Stimulated activated CD4-positive, alpha-beta T cell treated with anti-CD3 and anti-CD28 coated beads, TNF-alpha, amount 100 ng/mL, for 4 hours (primary cell): ENCODE measurements at places on chromosomes 16 and 17.

DNA sequence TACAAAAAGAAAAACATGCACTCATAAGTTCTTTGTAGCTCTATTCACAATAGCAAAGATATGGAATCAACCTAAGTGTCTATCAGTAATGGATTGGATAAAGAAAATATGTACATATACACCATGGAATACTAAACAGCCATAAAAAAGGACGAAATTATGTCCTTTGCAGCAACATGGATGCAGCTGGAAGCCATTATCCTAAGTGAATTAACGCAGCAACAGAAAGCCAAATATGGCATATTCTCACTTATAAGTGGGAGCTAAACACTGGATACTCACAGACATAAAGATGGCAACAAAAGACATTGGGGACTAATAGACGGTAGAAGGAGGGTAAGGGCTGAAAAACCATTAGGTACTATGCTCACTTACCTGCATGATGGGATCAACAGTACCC, 5.8 kb downstream of the CMC2 start:
- DNase-seq, result no peak

GRCh38 chr17:14605267-14605599, 304.4 kb downstream of the HS3ST3B1 start:
- DNase-seq, result no peak

DNA sequence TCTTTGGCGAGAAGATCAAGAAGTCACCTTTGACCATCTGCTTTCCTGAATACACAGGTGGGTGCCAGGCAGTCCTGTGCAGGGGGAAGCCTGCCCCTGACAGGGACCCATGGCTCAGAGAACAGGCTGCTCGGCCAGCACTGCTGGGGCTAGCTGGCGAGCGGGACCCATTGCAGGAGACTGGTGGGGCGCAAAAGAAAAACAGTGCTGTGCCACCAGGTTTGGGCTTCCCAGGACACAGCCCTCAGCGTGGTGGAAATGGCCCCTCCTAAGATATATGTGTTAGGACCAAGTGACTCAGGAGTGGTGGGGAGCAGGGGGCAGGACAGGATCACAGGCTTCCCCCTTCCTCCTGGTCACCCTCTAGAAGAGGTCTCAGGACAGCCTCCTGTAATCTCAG, 73.9 kb downstream of the AMFR start:
- DNase-seq, result no peak

GRCh38 chr17:41140360-41141131, at the start of gene KRTAP4-6:
Gene KRTAP4-6 (minus strand): TSS chr17:41140544. CDS start chr17:41140487, 57 bp downstream.
- no peak for DNase-seq

- DNase-seq, result no peak
Measured at GRCh38 chr17:14072881-14073280, 3.6 kb downstream of the COX10 start.

- no peak for DNase-seq
Measured at GRCh38 chr16:87836346-87836843, 32.9 kb downstream of the SLC7A5 start.

DNA sequence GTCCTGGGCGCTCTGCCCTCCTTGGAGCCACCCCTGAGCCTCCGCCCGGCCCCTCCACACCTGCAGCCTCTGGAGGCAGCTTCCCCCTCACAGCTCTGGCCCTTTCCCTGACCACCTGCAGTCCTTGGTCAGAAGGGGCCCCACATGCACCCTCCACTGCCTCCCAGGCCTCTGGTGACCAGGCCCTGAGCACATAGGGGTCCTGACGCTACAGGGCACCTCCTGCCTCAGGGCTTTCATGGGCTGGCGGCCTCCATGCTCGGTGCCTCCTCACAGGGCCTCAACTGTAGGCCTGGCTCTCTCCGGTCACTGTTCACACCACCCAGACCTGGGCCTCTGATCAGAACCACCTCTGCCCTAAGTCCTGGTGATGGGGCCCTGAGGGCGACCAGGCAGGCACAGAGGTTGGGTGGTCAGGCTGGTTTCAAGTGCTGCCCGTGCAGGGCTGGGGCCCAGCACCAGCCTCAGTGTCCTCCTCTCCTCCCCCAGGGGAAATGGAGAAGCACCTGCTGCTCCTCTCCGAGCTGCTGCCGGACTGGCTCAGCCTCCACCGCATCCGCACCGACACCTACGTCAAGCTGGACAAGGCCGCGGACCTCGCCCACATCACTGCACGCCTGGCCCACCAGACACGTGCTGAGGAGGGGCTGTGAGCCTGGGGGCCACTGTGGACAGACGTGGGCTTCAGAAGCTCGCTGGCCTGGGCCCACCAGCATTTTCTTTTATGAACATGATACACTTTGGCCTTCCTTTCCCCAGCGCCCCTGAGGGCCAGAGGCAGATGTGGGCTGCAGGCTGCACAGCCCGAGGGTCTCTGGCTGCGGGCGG, 3.9 kb downstream of the APRT start:
- no peak for DNase-seq

DNA sequence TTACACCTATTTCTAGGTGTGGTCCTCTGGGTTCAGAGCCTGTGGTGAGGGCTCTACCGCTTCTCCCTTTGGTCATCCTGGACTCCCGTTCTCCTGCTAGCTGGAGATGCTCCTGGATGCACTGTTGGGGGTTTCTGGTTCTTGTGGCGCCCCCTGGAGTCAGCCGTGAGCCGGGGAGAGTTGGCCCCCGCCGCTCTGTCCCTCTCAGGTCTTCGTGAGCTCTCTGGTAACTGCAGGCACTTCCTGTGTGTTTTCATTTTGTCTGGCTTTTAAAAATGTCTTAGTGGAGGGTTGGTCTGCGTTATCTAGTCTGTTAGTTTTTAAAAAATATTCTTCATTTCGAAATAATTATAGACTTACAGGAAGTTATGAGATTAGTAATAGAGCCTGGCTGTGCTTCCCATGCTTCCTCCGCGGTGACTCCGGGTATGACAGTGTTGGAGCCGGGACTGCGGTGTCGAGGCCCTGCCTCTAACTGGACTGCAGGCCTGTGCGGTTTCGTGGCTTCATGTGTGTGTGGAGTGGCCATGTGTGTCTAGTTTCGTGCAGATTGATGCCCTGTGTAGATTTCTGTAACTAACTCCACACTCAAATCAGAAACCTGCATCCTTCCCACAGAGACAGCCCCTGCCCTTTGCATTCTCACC, 78.0 kb upstream of the ZNF750 start:
- no peak for DNase-seq

DNA sequence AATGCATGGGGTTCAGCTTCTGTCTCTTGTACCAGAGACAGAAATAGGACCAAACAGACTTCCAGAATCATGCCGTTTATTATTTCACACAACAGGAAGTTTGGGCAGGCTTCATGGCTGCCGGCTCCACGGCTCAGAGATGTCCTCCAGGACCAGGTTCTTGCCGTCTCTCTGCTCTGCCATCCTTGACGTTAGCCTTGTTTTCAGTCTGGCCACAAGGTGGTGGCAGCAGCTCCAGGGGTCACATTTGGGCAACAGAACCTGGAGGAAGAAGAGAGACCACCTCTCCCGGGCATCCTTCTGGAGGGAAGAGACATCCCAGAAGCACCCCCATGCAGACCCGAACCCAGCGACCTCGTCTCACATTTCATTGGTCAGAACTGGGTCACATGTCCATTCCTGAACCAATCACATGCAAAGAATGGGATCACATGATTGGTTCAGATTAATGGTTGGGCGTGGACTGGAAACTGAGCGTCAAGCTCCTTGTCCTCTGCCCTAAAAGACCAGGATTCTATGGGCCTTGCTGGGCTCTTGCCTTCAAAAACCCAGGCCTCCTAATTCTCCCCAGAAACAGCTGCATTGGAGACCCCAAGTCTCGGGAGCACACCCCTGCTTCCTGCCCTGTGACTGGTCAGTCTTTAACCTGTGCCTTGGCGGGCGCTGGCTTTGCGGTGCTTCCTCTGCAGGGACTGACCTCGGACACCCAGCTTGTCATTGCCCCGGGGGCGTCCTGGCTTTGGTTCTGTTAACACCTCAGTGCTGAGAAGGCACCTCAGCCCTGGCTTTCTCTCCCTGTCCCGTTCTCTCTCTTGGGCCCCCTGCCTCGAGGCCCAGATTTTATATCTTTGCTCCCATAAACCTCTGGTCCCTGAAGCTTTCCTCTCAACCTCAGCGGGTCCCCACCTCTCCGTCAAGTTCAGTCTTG, 63.3 kb downstream of the IRF8 start:
- DNase-seq, result no peak

- DNase-seq, result no peak
Measured at GRCh38 chr17:30996486-30996885, 25.6 kb downstream of the RNF135 start.

- DNase-seq, result no peak
Measured at GRCh38 chr16:82848013-82848412, 221.2 kb downstream of the CDH13 start.

DNA sequence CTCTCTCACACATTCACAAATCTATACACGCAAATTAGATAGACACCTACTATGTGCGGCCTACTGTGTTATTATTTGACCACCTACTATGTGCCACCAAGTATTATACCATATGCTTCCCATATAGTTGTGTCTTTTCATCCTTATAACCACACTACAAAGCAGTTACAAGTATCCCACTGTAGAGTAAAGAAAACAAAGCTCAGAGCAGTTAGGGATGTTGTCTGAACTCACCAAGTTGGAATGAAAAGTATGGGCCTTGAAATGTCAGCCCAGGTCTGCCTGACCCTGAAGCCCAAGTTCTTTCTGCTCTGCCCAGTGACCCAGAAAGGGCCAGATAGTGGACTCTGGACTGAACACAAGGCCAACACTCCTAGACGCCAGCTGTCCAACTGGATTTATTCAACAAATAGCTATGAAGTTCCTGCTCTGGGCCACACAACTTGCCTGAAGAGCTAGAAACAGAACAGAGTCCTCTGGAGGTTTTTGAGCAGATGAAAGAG, 8.5 kb downstream of the KRT37 start:
- no peak for DNase-seq

DNA sequence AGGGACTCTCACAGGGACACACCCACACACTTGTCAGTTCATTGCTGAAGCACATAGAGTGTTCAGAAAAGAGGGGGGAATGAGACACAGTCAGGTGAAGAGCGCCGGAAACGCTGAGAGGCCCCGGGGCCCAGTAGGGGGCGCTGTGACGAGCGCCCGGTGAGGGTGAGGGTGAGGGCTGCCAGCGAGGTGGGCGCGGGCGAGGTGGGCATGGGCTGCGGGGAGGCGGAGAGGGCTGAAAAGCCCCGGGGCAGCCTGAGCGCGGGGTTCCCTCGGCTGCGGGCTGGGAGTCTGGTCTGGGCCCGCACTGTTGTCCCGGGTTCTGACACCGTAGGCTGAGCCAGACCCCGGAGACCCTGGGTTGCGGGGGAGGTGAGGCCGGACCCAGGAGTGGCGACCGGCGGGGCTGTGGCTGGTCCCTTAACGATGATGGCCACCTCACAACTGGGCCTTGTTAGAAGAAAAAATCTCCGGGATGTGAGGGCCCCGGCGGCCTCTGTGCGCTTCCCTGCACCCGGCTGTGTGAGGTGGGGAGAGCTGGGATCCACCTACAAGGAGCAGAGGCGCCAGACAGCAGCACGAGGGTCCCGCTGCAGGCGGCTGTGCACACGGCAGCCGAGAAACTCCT, 91.4 kb downstream of the C16orf78 start:
- no peak for DNase-seq

DNA sequence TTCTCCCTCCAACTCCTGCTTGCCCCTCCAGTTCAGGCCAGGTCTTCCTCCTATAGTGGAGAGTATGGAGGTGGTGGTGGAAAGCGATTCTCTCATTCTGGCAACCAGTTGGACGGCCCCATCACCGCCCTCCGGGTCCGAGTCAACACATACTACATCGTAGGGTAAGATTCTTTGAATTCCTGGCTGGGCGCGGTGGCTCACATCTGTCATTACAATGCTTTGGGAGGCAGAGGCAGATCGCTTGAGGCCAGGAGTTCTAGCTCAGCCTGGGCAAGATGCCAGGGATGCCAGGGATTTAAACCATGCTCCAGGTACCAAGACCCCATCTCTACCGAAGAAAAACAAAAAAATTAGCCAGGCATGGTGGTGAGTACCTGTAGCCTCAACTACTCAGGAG, 1.4 kb downstream of the ZG16 start:
- DNase-seq, result no peak

DNA sequence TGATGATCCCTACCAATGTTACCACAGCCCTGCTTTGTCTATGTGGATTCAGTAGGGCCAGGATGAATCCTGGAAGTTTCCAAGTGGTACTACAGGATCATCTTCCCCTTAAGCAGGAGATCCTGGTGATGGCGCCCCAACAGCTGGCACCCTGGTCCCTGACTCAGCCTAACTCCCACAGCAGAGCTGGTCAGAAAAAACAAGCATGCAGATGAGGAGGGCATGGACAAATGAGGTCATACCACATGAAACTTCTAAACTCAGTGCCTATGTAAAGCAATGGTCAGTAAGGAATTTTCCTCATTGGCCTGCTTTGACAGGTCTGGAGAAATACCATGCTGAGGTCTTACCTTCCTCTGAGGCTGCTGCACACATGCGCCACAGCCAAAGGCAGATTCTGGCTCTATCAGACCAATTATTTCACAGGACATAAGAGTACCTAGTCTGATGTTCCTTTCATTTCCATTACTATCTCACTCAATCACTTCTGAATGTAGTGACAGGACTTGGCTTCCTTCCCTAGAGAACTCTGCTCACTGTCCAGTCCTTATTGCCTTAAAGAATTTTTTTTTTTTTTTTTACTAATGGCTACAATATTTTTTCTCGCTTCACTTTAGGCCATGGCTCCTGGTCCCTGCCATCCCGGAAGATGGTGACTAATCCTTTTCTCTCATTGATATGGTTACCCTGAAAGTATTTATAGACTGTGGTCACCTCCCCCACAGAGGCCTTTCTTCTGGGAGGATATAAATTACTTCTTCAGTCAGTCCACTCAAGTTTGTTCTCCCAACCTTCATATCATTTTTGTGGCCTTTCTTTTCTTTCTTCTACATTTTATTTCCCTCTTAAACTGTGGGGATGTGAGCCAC, 525.2 kb upstream of the PSMD7 start:
- no peak for DNase-seq

GRCh38 chr17:81509207-81509971, 3.2 kb downstream of the ACTG1 start:
- DNase-seq, result no peak

DNA sequence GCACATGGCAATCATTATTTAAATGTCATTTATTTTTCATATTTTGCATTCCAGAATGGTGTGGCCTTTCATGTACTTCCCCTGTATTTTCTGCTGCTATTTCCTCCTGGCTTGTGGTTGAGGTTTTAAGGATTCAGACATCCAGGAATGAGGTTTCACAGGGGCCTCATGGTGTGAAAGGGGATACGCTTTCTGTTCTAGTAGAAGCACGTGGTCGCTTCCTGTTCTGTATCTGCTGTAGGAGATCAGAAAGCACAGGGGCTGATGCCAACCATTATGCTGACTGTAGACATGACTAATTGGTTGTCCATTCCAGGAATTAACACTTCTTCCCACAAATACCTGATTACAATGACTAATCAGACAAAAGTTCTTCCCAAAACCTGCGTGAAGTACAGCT, 405.9 kb downstream of the SHISA9 start:
- DNase-seq, result no peak

DNA sequence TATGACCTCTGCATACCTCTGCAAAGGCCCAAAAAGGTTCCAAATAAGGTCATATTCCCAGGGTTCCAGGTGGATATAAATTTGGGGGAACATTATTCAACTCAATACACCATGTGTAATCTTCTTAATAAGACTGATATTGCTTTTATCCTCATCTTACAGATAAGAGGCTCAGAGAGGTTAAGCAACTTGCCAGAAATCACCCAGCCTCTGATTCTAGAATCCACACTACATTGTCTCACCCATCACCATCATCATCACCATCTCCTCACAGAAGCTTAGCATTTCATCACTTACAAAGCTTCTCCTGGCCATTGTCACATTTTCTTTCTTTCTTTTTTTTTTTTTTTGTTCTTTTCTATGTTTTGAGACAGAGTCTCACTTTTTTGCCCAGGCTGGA, 15.4 kb upstream of the KIFC3 start:
- DNase-seq, result no peak

GRCh38 chr17:6470751-6471521, 26.7 kb downstream of the PIMREG start:
- DNase-seq, result no peak
